H7 (cell line): ENCODE measurements at places on chromosomes 11 and 22. TPM values are rescaled to one million over a fixed set of nuclear protein-coding genes. Genes with fewer than 3 reads are reported as not detected.

DNA sequence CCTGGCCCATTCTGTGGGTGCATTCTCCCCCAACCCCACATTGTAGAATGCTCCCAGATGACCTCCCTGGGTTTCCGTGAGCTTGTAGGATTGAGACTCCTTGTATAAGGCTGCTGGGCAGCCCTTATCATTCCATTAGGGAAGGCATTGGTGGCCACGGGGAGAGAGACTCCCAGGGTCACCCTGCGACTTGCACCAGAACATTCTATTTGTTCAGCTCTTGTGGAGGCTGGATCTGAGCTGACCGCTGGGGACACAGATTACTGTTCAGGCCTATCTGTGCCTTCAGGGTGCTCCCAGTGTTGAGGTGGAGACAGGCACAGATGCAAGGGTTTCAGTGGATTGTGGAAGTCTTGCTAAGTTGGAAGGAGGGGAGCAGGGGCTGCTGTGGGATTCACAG, 17.8 kb downstream of the MICALL1 start:
- no peak for DNase-seq

- peak; percentile 98 for DNase-seq
Measured at GRCh38 chr22:23838681-23839468, at the start of gene DERL3. TSS of gene DERL3 (minus strand) at chr22:23839006. CDS start at chr22:23838987, 19 bp downstream.

DNA sequence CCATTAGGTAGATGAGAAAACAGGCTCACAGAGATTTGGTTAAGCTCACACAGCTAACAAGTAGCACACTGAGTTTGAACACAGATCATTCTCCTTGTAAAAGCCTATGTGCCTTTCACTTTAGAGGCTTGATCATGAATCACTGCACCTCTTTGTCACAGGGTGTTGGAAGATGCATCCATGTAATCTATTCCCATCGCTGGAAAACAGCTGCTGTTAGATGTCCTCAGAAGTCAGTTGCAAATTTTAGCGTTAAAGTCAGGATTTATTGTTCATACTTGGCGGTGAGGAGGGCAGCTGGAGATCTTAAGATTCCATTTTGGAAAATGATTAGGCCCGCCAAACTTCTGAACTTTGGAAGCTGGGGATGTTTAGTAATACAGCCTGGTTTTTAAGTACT, 2.6 kb downstream of the CNTF start:
- no peak for DNase-seq

DNA sequence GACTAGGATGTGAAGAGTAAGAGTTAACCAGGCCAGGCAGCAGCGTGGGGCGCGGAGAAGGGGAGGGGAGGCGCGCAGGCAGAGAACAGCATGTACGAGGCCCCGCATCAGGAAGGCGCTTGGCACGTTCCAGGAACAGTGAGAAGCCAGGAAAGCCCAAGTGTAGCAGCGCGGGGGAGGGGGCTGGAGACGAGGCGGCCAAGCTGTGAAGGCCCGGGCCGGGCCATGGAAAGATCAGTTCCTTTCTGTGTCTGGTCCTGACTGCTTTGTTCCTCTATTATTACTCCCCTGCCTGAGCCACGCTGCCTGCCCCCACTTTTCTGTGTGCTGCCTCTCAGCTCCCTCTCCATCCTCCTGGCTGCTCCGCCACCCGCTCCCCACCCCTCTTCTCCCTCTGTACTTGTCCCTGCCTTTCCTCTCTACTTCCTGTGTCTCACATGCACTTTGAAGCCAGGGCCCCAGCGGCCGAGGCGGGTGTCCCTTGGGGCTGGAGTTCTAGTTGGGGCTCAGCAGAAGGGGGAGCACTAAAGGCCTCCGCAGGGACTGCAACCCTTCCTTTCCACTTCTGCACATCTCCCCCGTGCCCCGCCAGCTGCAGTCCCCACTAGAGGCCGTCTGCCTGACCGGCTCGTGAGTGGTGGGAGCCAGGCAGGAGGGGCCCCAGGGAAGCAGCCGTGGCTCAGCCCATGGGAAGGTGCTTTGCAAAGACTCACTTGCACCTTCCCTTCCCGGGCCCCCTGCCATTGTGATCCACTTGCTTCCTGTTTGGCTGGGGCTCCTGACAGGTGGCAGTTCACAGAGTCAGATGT, 63.7 kb downstream of the PRDM11 start:
- peak; percentile 93 for DNase-seq

- DNase-seq: peak; percentile 27
Measured at GRCh38 chr11:12845739-12846358, 163.3 kb upstream of the RASSF10 start.

GRCh38 chr11:13927481-13927880, 35.0 kb upstream of the SPON1 start:
- DNase-seq: no peak

DNA sequence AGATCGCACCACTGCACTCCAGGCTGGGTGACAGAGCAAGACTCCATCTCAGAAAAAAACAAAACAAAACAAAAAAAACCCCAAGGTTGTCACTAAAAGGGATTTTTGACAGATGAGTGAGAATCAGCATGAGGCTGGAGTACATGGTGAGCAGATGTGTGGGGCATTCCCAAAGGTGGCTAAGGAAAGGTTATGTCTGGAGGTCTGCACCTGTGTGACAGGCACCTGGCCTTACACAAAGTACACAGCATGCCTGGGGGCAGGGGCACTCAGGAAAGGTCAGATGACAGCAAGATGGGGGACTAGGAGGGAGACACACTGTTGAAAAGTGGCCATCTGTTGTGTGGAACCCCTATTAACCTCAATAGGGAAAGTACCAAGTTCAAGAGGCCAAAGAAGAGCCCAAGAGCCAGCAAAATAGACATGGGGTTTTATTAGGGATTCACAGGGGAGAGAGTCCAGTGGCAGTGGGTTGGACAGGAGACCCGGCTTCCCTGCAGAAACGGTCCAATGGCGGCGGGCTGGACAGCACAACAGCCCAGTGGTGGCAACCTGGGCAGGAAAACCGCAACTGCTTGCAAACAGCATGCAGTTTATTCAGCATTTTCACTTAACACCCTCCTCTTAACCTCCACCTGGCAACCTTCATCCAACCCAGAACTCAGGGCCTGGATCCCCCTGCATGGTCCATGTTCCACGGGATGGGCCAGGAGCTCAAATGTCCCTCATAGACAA, 101.1 kb downstream of the MICAL2 start:
- no peak for DNase-seq

GRCh38 chr11:133563505-133564025, 31.3 kb upstream of the OPCML start:
- DNase-seq: no peak

GRCh38 chr11:96193745-96194443, 149.1 kb downstream of the MAML2 start:
- DNase-seq: no peak

GRCh38 chr22:29387921-29388758, at the start of gene AP1B1:
TSS of gene AP1B1 (minus strand) at chr22:29388570. CDS start at chr22:29367243, 21,327 bp downstream.
- peak; percentile 99 for DNase-seq

DNA sequence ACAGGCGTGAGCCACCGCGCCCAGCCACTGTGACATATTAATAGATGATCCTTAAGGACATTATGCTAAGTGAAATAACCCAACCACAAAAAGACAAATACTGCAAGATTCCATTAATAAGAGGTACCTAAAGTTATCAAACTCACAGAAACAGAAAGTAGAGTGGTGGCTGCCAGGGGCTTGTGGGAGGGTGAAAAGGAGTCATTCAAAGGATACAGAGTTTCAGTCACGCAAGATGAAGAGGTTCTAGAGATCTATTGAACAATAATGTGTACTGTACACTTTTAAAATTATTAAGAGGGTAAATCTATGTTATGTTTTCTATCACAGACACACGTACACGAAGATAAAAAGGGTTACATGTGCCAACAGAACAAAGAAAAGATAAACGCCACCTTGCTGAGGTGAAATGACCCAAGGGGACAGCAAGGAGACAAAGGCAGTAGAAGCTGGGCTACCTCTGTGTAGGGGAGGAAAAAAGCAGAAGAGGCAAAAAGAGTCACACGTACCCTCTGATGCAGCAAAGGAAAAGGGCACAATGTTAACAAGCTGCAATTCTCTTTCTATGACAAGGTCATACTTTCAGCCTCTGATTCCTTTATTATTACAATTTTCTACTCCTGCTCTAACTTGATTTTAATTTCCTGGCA, 65.3 kb downstream of the AMBRA1 start:
- DNase-seq: no peak

DNA sequence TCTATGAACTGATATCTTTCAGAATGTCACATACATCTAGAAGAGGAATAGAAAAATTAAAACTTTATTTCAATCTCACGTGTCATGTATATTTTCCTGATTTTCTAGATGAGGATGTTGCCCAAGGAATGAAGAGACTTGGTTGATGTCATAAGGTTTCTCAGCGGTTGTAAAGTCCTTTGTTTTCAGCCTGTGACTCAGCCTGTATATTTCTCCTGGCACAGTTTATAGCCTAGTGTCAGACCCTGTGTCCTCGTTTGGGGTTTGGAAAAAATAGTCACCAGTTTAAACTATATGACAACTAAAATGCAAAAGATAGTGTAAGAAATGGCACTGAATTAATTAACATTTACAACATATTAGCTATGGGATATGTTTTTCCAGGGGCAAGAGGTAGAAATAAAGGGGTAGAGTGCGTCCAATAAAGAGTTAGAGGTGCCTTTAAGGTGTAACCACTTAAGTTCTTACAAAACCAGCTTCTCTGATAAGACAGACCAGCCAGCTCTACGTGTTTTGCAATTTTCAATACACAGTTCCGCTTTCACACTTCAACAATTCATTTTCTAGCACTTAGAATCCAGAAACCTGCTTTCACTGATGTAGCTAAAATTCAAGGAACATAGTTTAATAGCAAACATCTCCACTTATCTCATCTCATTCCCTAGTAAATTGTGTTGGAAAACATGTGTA, 1432.6 kb upstream of the TENM4 start:
- DNase-seq: no peak

DNA sequence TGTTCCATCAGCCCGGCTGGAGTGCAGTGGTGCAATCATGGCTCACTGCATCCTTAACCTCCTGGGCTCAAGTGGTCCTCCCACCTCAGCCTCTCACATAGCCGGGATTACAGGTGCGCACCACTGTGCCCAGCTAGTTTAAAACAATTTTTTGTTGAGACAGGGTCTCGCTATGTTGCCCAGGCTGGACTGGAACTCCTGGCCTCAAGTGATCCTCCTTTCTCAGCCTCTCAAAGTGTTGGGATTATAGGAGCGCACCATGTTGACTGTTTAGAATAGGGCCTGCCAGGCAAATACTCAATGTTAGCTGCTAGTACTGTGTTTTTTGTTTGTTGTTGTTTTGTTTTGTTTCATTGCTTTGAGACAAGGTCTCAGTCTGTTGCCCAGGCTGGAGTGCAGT, 66.4 kb downstream of the ARHGAP8 start:
- DNase-seq: no peak

DNA sequence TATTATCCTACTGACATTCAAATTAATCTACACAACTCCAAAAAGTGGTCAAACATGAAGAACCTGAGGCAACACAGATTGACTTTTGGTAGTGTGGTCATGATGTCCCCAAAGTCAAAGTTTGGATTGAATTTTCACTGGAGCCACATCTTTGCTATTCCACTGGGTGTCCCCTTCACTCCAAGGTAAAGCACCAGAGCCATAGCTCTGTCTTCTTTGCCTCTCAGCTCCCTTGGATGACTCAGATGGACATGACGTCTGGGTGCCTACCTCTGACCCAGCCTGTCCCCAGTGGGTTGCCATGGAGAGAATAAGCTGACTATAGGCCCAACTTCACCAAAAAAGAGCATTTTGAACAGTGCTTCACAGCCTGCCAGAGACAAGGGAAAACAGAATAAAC, 57.4 kb upstream of the ARHGAP42 start:
- DNase-seq: no peak

DNA sequence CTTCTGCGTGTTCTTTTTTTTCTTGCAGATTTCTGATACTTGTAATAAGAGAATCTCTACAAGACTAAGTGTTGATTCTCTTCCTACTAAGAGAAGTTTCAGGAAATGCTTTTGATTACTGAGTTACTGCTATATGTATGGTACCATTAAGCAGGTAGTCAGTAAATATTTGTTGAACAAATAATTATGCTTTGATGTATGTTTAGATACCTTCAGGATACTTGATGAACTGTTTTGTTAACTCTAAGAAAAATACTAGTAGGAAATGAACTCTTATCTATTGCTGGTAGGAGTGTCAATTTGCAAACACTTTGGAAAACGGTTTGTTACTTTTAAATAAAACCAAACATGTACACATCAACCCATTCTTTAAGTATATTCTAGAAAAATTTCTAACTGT, 90.6 kb downstream of the TMEM135 start:
- no peak for DNase-seq

DNA sequence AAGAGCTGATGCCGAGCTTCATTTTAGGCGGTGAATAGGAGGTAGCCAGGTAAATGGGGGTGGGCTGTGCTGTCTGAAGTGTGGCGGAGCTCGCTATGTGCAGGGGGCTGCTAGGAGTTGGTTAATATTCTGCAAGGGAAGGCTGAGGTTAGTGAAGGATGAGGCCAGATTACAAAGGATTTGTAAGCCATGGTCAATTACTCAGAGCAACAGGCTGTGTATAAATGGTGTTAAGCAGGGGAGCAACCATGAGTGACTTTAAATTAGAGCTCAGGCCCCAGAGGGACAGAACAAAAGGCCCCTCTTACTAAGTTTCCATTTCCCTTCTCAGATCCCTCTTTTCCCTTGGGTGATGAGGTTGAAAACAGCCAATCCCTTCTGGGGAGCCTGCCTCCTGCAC, 7.3 kb upstream of the MCAM start:
- DNase-seq: no peak

DNA sequence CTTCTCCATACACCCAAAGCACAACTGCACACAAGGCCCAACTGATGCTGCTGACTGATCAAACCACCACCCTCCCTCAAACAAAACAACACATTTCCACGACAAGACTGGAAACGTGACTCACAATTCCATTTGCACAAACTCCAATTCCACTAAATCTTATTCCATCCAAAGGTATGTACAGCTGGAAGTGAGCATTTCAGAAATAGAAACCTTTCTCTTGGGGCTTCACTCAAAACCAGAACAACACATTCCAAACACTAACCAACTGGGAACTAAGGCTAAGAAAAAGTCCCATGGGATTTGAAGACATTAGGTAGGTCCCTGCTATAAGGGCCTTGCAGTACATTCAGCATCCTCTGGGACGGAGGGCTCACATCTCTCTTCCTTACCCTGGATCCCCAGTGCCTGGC, 19.6 kb downstream of the MORC2 start:
- DNase-seq: no peak

GRCh38 chr11:117830072-117830471, 5.5 kb upstream of the FXYD2 start:
- no peak for DNase-seq

- no peak for DNase-seq
Measured at GRCh38 chr22:48481748-48482147, 1345.9 kb downstream of the BRD1 start.

GRCh38 chr22:32904044-32904443, 102.5 kb downstream of the TIMP3 start:
- DNase-seq: peak; percentile 63

The SAA4 gene
- total RNA-seq: not detected in 2 replicates

The OR5A1 gene
- not detected in 2 replicates for total RNA-seq

The GNG3 gene
- total RNA-seq: 0.33 and 3.1 TPM in 2 replicates

The TTC28 gene
- total RNA-seq: 8.8 and 14.8 TPM in 2 replicates

The PNPLA5 gene
- total RNA-seq: 2.2 and 4.0 TPM in 2 replicates

The MYBPC3 gene
- total RNA-seq: not detected in 2 replicates
